ENCODE measurements at places on chromosomes 1 and 21.

DNA sequence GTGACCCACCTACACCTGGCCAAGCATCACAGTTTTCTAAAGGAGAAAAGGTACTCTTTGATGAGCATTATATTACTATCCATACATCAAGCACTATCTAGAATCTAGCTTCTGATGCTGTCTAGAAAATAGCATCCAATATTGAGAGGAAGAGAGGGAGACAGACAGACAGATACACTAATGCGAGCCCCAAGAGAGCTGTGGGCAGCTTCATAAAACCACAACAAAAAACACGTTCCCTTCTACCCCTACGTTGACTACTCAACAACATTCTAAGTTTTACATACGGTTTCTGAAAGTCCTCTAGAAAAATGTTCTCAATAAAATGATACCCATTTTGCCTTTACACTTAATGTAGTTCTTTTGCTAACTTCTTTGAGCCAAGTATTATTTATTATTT, 221.8 kb downstream of the SLC45A1 start:
- no peak for DNase-seq

GRCh38 chr1:229230893-229231753, 39.8 kb upstream of the RAB4A start:
- no peak for DNase-seq

DNA sequence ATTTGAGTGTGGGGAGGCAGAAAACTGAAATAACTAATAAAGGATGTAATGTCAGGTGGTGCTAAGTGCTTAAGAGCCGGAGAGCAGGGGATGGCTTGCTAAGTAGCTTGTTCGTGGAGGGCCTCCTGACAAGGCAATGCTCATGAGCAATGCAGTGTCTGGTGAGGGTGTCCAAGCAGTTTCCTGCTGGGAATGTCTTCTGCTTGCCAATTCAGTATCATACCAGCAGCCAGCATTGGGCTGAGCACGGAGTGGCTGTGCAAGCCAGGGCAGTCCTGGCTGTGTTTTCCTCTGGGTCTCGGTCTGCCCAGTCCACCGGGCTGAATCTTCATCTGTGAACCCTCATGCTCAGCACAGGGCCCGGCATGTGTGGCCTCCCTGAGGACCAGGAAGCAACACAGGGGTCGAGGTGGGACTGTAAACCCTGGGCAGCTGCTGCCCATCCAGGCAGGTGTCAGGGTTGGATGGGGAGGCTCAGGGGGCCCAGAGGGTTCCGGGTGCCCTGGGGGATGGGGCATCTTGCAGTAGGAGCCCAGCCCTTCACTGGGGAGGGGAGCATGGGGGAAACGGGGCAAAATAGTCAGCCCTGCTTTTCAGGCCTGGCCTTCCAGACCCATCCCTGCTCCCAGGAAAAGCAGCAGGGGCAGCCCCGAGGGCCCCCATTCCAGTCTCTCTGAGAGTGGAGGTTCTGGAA, 27.5 kb downstream of the EDN2 start:
- DNase-seq = no peak

DNA sequence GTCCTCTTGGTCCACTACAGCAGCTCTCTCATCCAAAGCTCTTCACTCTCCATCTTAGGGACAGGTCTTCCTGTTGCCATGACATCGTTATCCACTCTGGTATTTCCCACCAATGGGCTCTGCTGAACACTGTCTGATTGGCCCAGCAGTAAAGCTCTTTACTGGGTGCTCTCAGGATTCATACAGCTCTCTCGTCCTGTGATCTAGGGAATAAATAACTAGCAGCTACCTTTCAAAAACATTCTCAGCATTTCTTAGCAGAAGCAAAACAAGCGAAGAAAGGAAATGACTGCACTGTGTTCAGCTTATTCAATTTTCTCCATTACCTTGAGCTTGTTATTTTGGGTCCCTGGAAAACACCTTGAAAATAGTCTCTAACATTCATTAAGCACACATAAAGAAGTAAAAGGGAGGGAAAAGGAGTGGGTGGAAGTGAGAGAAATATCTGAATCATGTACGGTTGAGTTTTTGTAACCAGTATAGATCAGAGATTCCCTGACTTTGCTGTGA, 163.4 kb upstream of the SGIP1 start:
- no peak for DNase-seq

DNA sequence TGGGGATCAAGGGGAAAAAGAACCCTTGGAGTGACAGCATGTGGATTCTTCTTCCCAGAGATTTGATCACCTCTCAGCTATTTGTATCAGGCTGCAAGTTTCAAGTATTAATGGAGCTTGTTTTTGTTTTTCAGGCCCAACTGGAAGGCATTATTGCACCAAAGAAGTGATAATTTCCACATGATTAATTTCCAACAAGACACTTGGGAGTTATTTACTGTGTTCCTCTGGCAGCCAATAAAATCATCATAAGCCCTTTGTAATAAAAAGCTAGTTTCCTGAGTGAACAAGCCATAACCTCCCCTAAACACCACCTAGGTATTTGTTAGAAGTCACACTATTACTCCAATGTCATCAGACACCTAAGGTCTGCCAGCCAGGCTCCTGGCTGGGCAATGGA, 8.2 kb downstream of the DNALI1 start:
- DNase-seq = no peak
